ENCODE measurements at places on chromosomes 3 and 15.

DNA sequence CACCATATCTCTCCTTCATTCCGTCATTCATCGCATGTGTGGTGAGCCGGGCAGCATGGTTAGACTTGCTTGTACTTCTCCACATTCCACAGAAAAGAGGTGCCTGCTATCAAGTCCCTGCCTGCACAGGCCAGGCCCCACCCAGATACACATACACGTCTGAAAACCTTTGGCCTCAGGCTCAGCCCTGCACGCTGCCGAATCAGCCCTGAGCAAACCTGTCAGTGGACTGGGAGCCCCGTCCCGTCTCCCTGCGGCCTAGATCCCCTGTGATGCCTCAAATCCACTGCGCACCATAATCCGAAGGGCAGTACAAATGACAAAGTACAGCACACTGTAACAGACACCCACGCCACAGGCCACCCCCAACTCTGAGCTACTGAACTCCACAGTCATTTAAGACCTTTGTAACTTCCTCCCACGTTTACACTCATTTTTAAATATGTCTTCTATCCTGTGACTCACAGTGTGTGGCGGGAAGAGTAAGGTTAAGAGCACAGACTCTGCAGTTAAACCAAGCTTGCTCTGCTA lies 67.1 kb downstream of the MB21D2 start:
- peak; percentile 64 for DNase-seq

DNA sequence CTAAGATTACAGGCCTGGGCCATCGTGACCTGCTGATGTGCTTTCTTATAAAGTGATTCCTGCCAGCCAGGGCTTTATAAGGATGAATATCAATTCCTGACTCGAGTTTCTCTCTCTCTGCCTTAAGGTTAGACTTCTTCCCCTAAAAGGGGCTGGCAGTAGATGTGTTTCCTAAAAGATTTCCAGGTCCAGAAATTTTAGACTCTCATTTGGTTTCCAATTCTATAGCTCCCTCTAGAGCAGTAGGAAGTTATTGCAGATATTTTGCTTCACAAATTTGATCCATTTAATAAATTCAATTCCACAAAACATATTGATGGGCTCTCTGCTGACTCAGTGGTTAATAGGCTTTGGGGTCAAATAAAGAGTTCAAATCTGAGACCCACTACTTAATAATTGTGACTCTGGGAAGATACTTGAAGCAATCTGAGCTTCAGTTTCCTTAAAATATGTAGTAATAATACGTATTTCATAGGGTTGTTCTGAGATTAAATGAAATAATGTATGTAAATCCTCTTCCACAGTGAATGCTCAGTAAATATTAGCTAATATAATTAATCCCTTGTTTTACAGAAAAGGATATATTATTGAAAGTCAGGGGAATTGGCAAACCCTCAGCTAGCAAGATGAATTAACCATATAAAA lies 2.1 kb downstream of the TRIM69 start:
- no peak for DNase-seq

GRCh38 chr3:128787256-128788253 lies 61.6 kb downstream of the RAB7A start:
- DNase-seq = no peak

GRCh38 chr3:160154033-160154432 lies 71.2 kb upstream of the C3orf80 start:
- DNase-seq = no peak

- peak; percentile 95 for DNase-seq
Measured at GRCh38 chr3:197949778-197950676, at the start of gene RPL35A. Gene RPL35A, plus strand, starts transcription at chr3:197950190. Its CDS starts 778 bp downstream, at chr3:197950968.

GRCh38 chr15:39501366-39502081 lies 79.4 kb upstream of the THBS1 start:
- no peak for DNase-seq

DNA sequence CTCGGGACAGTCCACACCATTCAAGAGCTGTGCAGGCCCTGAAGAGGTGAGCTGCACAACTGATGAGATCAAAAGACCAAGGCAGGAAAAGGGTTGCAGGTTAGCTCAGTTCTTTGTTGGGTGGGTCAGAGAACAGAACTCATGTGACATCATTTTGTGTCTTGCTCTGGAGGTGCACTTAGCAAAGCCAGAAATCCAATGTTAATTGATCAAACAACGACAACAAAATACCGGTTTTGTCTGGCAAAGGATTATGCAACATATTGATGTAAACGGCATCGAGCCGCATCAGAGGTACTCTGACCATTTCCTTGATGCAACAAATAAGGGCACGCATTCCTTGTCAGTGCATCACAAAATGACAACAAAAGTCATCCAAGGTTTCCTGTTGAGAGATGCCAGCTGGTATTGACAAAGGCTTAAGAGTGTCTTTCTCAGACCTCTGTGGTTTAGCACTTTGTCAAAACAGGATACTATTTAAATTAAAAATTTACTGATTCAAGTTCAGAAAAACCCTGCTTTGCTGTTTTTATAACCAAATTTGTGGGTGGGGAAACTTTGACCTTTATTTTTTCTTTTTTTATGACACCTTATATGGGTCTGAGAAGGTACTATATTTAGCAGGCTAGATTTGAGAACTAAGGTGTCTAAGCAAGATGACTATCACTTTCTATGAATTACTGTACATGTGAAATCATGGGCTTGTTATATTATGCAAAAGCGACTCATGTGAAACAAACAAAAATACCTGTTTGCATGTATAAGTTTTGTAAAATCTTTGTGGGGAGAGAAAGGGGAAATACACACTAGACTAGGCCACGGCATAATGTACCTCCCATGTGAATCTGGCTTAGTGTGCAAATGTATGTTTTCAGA lies 496.1 kb downstream of the FOXP1 start:
- no peak for DNase-seq

- no peak for DNase-seq
Measured at GRCh38 chr3:141255846-141256261, 24.2 kb downstream of the PXYLP1 start.

- DNase-seq = no peak
Measured at GRCh38 chr3:117380631-117381030, 671.1 kb downstream of the TUSC7 start.

DNA sequence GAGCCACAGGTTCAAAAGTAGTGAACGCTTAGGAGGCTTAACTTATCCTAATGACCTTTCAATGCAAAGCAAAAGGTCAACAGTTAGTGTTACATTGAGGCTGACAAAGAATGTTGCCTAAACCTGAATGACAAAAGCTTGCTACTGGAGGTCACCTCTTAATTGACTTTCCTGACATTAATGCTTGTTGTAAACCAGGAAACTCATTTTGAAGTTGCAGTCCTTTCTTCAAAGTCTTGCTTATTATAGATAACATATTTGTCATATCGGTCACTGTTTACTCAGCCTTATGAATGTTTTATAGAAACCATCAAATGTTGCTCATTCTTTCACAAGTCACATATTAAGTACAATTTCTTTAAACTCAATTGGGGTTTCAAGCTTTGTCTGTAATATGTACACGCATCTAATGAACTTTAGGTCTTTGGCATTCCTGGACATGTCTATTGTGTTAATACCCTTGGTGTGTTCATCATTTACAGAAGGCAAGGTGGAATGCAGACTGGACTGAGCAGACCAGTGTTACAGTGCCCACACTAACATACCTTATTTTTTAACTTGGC lies 488.2 kb upstream of the NECTIN3 start:
- DNase-seq = no peak

DNA sequence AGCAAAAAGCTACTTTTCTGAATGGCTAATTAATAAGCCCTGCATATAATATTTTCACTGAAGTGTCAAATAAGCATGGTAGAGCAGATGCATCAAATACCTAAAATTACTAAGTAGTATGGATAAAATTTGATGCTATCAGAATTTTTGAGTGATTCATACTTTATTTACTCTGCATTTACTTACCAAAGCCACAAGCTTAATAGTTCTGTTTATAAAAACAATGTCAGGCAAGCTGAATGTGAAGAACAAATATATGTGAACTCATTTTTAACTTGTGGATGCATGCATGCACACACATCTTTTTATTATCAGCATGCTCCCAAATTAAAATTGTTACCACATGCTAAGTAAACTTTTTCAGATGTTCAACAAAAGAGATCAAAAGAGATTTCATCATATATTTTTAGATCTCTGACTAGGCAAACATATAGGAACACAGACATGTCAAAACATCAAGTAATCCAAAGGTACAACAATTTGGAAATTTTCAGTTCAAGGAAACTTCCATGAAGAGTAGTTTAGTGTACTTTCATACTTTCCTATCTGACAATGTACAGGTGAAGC lies 969.4 kb downstream of the ROBO1 start:
- DNase-seq = no peak

DNA sequence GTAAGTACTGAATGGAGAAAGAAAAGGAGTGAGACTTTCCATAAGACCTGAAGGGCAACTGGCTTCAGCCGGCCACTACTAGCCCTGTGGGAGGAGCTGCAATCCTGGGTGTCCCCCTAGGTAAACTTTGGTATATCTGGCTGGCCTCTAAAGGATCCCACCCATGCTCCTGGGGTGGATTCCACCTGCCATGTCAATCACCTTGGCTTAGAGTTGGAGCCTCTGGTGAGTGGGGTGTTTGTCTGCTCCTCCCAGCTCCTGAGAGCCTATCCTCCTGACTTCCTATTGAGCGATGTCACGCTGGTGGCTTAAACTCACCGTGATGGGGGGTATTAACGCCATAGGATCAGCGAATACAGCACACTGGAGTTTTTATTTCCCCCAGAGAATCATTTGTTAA lies 2.6 kb downstream of the SPTBN5 start:
- DNase-seq = no peak

- DNase-seq = no peak
Measured at GRCh38 chr3:151962352-151962751, 88.9 kb downstream of the SUCNR1 start.

DNA sequence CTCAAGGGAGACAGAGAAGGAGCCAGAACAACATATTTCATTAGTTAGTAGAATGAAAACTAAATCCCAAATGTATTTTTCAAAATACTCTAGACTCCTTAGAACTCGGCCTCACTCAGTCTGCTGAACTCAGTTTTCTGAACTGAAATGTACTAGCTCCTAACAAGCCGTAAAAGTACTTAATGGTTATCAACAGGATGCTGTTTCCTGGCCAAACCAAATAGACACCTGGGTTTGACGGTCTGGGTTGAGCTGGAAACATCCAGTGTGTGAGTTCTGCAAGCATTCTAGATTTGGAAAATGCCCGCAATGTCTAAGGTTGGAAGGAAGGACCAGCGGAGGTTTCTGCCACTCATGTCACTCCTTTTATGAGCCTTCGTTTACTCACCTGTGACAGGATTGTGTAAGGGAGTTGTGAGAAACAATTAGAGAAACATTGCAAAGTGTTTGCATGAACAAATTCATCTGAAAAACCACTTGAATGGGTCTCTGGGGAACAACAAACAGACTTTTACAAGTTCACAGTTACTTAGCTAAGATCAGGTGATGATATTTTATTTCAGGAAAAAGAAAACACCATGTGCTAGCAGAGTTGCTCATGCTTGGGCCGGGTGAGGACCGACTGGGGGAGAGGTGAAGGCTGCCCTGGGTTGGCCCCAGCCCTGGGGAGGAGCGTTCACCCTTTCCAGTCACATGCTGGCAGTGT lies 151.0 kb downstream of the ALDH1A2 start:
- DNase-seq = no peak

DNA sequence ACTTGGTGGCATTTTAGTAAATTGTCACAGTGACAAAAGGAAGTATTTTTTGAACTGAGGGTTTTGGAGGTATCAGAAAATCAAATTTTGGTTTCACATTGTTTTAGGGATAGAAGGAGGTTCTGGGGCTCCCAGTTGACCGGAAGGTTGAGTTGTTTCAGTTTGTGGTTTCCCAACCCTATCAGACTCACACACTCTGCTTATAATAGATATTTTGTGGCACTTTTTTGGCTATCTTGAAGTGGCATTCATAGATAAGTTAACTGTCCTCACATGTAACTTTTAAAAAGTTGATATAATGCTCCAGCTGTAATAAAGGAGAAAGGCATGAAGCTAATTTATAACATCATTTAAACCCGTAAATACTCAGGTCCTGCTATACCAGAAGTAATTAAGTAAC lies 12.8 kb downstream of the ARMC8 start:
- DNase-seq = no peak

DNA sequence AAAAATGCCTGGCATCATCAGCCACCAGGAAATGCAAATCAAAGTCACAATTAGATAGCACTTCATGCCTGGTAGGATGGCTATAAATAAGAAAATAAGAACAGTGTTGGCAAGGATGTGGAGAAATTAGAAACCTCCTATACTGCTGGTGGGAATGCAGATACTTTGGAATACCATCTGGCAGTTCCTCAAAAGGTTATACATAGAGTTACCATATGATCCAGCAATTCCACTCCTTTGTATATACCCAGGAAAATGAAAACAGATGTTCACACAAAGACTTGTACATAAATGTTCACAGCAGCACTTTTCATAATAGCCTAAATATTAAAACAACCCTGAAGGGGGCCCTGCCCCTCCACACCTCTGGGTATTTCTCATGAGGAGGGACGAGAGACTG lies 13.7 kb downstream of the ACSBG1 start:
- no peak for DNase-seq

- DNase-seq = no peak
Measured at GRCh38 chr3:38646062-38646461, 3.4 kb downstream of the SCN5A start.

DNA sequence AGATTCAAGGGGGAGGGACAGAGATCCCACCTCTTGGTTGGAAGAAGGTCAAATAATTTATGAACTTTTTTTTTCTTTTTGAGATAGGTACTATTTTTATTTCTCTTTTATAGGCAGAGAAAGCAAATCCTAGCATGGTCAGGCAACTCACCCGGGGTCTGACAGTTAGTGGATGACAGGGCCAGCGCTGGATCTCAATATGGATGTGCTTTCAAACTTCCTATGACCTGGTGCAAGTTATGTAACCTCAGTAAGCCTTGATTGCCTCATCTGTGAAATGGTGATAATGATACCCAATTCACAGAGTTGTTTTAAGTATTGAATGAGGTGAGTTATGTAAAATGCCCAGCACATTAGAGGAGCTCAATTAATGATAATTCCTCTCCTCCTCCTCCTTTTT lies 86.8 kb upstream of the MEF2A start:
- no peak for DNase-seq

DNA sequence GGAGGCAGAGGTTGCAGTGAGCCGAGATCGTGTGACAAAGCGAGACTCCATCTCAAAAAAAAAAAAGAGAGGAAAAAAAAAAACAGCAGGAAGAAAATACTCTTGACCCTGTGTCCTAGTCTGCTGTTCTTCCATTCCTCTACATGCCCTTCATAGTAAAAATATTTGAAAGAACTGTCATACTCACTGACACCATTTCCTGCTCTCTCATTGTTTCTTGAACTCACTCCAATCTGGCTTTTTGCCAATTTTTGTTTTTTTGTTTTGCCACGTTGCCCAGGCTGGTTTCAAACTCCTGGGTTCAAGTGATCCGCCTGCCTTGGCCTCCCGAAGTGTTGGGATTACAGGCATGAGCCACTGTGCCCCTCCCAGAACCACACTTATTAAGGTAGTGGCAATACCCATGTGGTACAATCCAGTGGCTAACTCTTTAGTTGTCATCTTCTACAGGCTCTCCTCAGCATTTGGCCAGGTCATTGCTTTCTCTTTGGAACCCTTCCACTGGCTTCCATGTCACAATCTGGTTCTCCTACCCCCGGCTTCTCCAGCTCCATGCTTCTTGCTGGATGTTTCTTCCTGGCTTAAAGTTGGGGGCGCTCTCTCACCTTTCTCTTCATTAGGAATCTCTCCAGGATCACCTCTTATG lies 238.2 kb upstream of the C2CD4B start:
- DNase-seq = no peak
